Tibial nerve (tissue), 4 donors: ENCODE measurements at places on chromosomes 4 and X. TPM values are rescaled to one million over a fixed set of nuclear protein-coding genes. Genes with fewer than 3 reads are reported as not detected.

The SPIN2A gene
- 1.7 TPM for total RNA-seq

The POU4F2 gene
- total RNA-seq, result not detected

The EDA gene
- 13.8 TPM for total RNA-seq

DNA sequence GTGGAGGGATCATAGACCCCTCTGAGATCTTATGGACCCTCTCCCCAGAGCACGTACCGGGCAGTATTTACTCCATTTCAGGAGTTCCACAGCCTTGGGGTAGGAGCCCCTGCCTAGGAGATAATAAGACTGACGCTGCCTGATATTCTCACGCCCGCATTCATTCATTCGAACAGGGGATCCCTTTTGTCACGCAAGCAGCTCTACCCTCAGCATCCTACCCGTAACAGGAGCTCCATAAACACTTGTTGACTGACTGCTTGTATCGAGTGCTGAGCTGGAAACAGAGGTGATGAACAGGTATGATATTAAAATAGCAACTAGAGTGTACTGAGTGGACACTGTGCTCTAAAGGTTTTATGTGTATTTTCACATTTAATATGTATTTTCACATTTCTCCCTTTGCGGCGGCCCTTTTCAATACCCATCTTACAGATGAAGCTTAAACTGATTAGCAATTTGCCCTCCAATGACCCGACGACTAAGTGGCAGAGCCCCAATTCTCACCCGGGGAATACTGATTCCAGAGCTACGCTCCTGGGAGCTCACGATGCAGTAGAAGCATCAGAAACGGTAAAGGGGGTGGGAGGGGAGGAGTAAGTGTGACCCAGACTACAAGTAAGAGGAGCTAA lies 888 bp downstream of the RAB28 start:
- no peak for DNase-seq

DNA sequence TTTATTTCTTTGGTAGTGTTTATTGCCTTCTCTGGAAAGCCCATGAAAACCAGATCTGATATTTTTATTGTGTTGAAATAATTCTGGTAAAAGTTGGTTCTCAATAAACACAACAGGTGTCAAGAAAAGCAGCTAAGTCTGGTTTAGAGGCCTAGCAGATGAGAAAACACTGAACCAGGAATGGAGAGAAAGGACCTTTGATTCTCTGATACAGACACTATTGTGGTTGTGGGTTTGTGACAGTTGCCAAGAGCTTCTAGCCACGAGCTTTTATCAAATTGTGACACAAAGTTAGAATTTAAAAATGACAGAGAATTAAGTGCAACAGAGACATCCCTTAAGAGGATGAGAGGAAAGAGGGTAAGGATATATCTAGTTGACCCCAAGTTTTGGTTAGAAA lies 42.6 kb downstream of the DDIT4L start:
- DNase-seq, result no peak

The ANOS1 gene
- total RNA-seq, result 7.5 TPM

The NAA11 gene
- total RNA-seq, result not detected
